ENCODE measurements at places on chromosomes 5 and 9. TPM values are rescaled to one million over a fixed set of nuclear protein-coding genes. Genes with fewer than 3 reads are reported as not detected.

GRCh38 chr9:29647451-29647850 is 2074.2 kb upstream of the C9orf72 start:
- H3K4me3 ChIP-seq = no peak overlapping the region
- H3K36me3 ChIP-seq = no peaks in the 10 kb centered on the region
- no peak for DNase-seq
- H3K4me1 ChIP-seq = no peaks in the 10 kb centered on the region
- no peak overlapping the region for H3K27ac ChIP-seq
- no peaks in the 10 kb centered on the region for H3K27me3 ChIP-seq

GRCh38 chr9:14031060-14031414 is 282.9 kb downstream of the NFIB start:
- H3K4me1 ChIP-seq = peaks cover 16% of the 10 kb centered on the region
- H3K27me3 ChIP-seq = no peaks in the 10 kb centered on the region
- H3K4me3 ChIP-seq = no peak overlapping the region
- DNase-seq = no peak

DNA sequence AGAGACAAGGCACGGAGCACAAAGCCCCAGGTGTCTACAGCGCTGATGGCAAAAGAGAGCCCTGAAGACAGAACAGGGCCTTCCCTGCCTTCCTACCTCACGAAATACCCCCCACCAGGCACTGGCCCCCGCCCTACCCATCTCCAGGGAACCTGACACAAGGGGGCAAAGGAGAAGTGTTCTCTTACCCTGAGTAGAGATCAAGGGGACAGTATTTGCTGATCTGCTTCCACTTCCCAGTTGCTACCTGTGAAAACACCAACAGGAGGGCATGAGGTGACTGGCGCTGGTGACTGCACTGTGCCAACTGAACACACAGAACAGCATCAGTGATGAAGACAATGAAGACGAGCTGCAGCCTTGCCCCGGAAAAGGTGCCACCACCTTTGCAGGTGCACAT is 27.4 kb downstream of the IPPK start:
- no peaks in the 10 kb centered on the region for H3K27me3 ChIP-seq
- H3K36me3 ChIP-seq = peaks cover 65% of the 10 kb centered on the region
- H3K4me3 ChIP-seq = no peak overlapping the region

DNA sequence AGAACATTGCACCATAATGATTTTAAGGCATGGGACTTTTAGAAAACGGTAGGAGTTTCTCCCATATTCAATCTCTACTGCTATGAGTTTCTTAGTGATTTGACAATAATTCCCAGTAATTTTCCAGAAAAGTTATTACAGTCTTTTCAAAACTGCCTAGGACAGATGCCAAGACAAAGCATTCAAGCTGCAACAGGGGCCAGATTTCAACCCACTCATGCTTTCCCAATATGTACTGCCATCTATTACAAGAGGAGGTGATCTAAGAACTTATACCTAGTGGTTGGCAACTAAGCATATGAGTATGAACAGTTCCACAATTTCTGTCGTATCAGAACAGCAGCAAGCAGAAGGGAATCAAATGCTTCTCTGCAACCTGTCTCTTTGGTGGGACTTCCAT is 95.1 kb upstream of the TMED7 start:
- no peaks in the 10 kb centered on the region for H3K36me3 ChIP-seq
- no peak overlapping the region for H3K27ac ChIP-seq
- no peak overlapping the region for H3K4me3 ChIP-seq
- H3K4me1 ChIP-seq = peaks cover 2% of the 10 kb centered on the region
- H3K27me3 ChIP-seq = no peaks in the 10 kb centered on the region

- H3K36me3 ChIP-seq = no peaks in the 10 kb centered on the region
- H3K27me3 ChIP-seq = no peaks in the 10 kb centered on the region
- no peak overlapping the region for H3K27ac ChIP-seq
- DNase-seq = no peak
- no peak overlapping the region for H3K4me3 ChIP-seq
Observed at GRCh38 chr9:85224301-85224700, 517.5 kb downstream of the AGTPBP1 start.

GRCh38 chr9:26891726-26892125 is 876 bp downstream of the CAAP1 start:
- DNase-seq = no peak
- no peaks in the 10 kb centered on the region for H3K27me3 ChIP-seq
- no peaks in the 10 kb centered on the region for H3K36me3 ChIP-seq
- peak overlapping the region; percentile 94 for H3K4me3 ChIP-seq
- H3K4me1 ChIP-seq = peaks cover 16% of the 10 kb centered on the region

- no peaks in the 10 kb centered on the region for H3K4me1 ChIP-seq
- no peak overlapping the region for H3K27ac ChIP-seq
- H3K27me3 ChIP-seq = no peaks in the 10 kb centered on the region
- no peak for DNase-seq
Observed at GRCh38 chr5:63686181-63686580, 276.1 kb downstream of the HTR1A start.

The AK8 gene
- 0.14 TPM for total RNA-seq

- H3K36me3 ChIP-seq = no peaks in the 10 kb centered on the region
- no peak overlapping the region for H3K27ac ChIP-seq
- H3K4me1 ChIP-seq = no peaks in the 10 kb centered on the region
- H3K4me3 ChIP-seq = no peak overlapping the region
- DNase-seq = no peak
Observed at GRCh38 chr9:20302197-20302596, 320.1 kb downstream of the MLLT3 start.

- no peak for DNase-seq
- no peaks in the 10 kb centered on the region for H3K27me3 ChIP-seq
- peak overlapping the region; percentile 66 for H3K27ac ChIP-seq
- H3K4me3 ChIP-seq = no peak overlapping the region
- H3K4me1 ChIP-seq = peaks cover 13% of the 10 kb centered on the region
Observed at GRCh38 chr9:69190863-69191181, 16.7 kb downstream of the TJP2 start.

DNA sequence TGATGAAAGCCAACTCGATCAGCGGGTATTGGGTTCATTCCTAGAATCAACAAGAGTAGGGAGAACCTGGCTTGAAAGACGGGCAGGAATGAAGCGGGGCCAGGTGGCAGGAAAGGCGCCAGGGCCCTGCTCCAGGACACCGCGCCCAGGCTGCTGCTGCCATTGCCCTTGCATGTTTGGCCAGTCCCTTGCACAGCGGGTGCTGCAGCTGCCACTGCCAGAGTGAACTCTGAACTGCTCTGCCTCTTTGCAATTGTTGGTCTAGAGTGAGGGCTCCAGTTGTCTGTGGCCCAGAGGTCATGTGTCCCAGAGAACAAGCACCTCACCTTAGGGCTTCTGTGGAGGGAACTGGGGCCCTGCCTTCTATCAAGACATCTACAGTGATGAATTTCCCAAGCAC is 24.0 kb upstream of the CARTPT start:
- H3K36me3 ChIP-seq = no peaks in the 10 kb centered on the region
- H3K27me3 ChIP-seq = no peaks in the 10 kb centered on the region
- DNase-seq = no peak
- peaks cover 2% of the 10 kb centered on the region for H3K4me1 ChIP-seq
- no peak overlapping the region for H3K27ac ChIP-seq
- no peak overlapping the region for H3K4me3 ChIP-seq

The PLAC8L1 gene
- not detected for total RNA-seq

- no peak overlapping the region for H3K27ac ChIP-seq
- DNase-seq = peak; percentile 70
- H3K27me3 ChIP-seq = no peaks in the 10 kb centered on the region
Observed at GRCh38 chr5:139698490-139699146, 50.5 kb downstream of the CXXC5 start.

The ORM2 gene
- total RNA-seq = 4,866 TPM

DNA sequence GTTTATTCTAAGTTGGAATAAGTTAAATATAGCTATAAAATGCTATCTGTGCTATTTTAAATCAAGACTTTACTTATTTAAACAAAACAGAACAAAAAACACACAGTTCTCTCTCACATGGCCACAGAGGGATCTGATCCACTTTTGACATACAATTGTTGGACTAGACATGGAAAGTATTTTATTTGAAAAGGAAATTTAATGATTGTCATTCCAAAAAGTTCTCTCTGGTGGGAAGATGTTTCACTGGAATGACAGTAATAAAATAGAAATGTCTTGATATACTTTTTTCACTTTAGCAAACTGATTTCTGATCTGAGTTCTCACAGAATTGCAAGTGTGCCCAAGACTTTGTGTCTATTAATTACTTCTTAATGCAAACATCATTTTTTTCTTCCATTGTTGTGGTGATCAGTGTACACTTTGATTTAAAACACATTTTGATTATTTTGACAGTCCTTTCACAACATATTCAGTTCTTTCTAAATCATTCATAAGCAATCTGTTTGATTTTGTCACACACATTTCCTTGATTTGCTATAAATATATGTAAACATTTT is 30.1 kb upstream of the MINAR2 start:
- H3K4me3 ChIP-seq = no peak overlapping the region
- no peak overlapping the region for H3K27ac ChIP-seq
- no peaks in the 10 kb centered on the region for H3K4me1 ChIP-seq
- no peak for DNase-seq

The PRRX2 gene
- total RNA-seq = 0.08 TPM

DNA sequence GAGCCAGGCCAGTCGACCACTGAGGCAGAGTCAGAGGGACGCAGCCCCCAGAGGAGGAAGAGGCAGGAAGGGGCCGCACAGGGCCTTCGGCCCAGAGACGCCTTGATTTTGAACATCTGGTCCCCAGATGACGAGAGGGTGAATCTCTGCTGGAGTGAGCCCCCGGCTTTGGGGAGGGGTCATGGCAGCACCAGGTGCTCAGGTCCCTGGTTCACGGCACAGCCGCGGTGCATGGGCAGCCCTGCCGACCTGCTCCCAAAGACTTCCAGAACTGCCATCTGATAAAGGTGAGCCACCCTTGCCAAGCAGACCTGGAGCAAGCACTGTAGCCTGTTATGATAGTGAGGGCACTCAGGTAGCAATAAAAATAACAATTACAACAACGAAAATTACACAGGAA is 29.8 kb downstream of the LPCAT1 start:
- DNase-seq = no peak
- H3K27me3 ChIP-seq = no peaks in the 10 kb centered on the region
- no peaks in the 10 kb centered on the region for H3K36me3 ChIP-seq
- H3K4me1 ChIP-seq = no peaks in the 10 kb centered on the region
- no peak overlapping the region for H3K27ac ChIP-seq

The FBP1 gene
- 27.8 TPM for total RNA-seq

GRCh38 chr5:26791021-26791420 is 247.4 kb downstream of the CDH9 start:
- no peaks in the 10 kb centered on the region for H3K36me3 ChIP-seq
- no peaks in the 10 kb centered on the region for H3K4me1 ChIP-seq

- DNase-seq = no peak
- H3K27ac ChIP-seq = no peak overlapping the region
- H3K36me3 ChIP-seq = no peaks in the 10 kb centered on the region
- H3K4me3 ChIP-seq = no peak overlapping the region
Observed at GRCh38 chr5:127936439-127936972, 147.1 kb upstream of the SLC12A2 start.

GRCh38 chr5:178793151-178793550 is 62.7 kb upstream of the ZNF354A start:
- H3K27me3 ChIP-seq = no peaks in the 10 kb centered on the region
- H3K4me3 ChIP-seq = no peak overlapping the region
- H3K4me1 ChIP-seq = no peaks in the 10 kb centered on the region

The HSPB3 gene
- not detected for total RNA-seq

DNA sequence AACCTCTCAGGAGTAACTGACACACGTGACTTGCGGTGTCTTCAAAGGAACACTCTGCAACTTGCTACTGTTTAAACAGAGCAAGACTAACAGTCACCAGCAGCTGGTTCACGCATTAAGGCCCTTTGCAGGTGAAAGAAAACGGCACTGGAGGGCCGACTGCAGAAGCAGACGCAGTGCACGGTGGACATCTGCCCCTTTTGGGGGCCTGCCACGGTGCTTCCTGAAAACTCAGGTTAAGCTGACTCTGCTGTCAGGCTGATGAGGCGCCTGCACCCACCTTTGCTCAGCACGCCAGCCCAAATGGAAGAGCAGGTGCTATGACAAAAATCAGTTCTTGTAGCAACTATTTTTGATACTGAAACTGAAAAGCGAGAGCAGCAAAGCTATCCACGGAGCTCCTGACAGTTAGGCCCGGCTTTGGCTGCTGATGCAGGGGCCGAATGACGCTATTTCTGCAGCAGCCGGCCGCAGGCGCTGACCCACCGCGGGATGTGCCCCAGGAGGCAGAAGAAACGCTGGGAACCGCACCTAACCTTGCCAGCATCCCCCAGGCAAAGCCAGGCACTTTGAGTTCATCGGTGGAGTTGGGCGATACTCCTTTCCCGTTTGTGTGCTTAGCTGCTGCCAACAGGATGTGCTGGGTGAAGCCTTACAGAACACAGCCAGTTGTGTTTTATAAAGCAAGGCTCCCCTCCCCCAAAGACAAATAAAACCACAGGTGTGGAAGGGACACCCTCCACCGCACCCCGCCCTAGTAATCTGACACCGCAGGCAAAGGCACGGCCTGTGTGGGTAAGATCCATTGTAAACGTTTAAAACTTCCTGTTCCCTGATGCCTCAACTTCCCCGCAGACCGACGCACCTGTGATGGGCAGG is 21.1 kb upstream of the TERT start:
- H3K27me3 ChIP-seq = no peaks in the 10 kb centered on the region
- H3K4me3 ChIP-seq = peak overlapping the region; percentile 3
- H3K36me3 ChIP-seq = peaks cover 26% of the 10 kb centered on the region
- H3K4me1 ChIP-seq = peaks cover 16% of the 10 kb centered on the region

- H3K36me3 ChIP-seq = no peaks in the 10 kb centered on the region
- no peaks in the 10 kb centered on the region for H3K27me3 ChIP-seq
- no peak overlapping the region for H3K4me3 ChIP-seq
- no peaks in the 10 kb centered on the region for H3K4me1 ChIP-seq
Observed at GRCh38 chr9:25284365-25284764, 393.9 kb downstream of the TUSC1 start.

- no peak for DNase-seq
- H3K27ac ChIP-seq = no peak overlapping the region
- H3K4me3 ChIP-seq = no peak overlapping the region
Observed at GRCh38 chr9:85536076-85536475, 205.7 kb downstream of the AGTPBP1 start.

The PCDHB6 gene
- 0.05 TPM for total RNA-seq

The SLC35A4 gene
- 31.5 TPM for total RNA-seq

DNA sequence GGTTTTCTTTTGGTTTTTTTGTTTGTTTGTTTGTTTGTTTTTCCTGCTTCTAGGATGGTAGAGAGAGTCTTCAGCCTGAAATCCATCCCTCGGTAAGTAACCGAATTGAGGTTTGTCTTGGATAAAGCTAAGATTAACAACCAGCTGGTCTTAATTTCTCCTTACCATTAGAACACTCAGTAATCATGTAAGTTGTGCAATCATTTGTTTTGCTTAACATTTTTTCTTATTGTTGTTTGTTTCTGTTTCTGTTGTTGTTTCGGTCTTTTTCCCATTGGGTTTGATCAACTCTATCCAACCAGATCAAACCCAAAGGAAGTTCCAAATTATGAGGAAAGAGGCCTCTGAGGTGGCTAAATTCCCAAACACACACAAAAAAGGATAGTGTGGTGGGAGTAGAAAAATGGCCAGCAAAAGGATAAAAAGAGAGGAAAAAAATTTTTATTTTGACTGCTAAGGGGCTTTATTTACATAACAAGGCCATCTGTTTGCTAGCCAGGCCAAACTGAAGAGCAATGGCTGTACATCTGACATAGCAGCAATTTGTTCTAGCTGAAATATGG is 49.6 kb upstream of the ANKRD31 start:
- H3K4me3 ChIP-seq = no peak overlapping the region
- no peaks in the 10 kb centered on the region for H3K4me1 ChIP-seq
- no peaks in the 10 kb centered on the region for H3K36me3 ChIP-seq
- no peak overlapping the region for H3K27ac ChIP-seq
- no peak for DNase-seq
- H3K27me3 ChIP-seq = no peaks in the 10 kb centered on the region

The GLIPR2 gene
- 17.6 TPM for total RNA-seq
